Stimulated activated CD4-positive, alpha-beta T cell treated with anti-CD3 and anti-CD28 coated beads, Interleukin-12 subunit alpha, Interleukin-12 subunit beta, amount 100 ng/mL, for 24 hours (primary cell): ENCODE measurements at places on chromosomes 13 and 19.
A peak's percentile ranks its signal among the peaks of the same experiment; 100 is the strongest.

DNA sequence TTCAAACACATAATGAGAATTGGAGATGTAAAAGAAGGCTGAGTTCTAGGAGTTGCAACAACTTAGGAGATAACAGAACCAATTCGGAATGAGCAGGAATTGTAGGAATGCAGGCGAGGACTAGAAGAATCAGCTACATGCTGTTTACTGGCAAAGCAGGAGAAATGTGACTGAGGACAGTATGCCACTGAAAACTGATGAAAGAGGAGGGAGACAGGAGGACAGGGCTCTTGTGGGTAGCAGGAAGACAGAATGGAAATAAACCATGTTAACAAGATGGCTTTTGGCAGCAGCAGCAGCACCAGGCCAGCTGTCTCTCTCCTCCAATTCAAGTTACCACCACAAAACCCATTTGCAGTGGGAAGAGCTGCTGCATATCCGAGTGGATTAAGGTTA lies 91.0 kb upstream of the SLC15A1 start:
- DNase-seq = no peak

GRCh38 chr19:3576696-3577443 lies 4.1 kb downstream of the HMG20B start:
- DNase-seq = no peak

DNA sequence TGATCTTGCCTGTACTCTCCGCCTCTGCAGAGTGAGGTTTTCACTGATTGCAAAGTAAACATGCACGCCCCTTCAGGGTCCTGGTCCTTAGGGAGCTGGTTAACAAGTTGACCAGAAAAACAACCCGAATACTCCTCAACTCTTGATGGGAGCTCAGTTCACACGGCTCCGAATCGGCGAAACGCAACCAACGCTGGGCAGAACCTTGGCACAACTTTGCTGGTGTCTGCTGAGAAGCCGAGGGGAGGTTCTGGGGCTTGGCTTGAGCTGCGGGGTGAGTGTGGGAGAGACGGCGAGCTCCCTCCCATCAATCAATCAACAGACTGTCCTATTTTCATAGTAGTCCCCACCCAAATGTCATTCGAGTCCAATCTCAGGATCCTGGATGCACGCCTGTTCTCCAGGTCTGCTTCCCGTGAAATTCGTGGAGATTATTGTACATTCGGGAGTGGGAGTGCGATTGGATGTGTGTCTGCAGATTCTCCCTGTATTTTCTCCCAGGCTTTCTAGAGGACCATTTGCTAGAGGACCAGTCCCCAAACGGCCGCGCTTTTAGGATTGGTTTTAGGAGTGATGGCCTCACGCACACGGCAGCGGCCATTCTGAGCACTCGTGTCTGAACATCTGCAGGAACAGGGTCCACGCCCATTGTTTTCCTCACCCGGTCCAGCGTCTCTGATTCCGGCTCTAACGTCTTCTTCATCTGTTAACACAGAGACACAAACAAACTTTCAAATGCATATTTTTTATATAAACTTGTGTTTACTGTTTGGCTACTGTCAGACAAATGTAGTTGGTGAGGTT lies 51.6 kb upstream of the F7 start:
- DNase-seq = no peak

- DNase-seq = no peak
Observed at GRCh38 chr13:106919133-106919532, 351.2 kb upstream of the ARGLU1 start.

DNA sequence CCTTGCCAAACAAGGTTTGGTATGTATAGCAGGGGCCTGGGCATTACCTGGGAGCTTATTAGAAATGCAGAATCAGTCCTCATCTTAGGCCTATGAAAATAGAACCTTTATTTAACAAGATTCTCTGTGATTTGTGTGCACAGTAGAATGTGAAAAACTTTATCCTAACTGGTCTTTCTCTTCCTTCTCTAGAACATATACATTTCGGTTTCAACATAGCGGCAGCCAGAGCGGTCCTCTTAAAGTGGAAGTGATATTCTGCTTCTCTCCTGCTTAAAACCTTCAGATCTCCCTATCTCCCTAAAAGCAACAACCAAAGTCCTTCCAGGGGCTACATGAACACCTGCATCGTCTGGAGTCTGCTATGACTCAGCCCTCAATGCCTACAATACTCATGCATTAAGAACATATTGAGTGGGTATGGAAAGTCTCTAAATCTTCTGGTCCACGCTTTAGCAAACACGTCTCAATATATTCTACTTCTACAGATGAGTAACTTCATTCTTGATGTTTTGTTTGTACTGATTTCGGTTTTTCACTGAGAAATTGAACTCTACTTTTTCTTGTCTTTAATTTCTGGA lies 84.5 kb downstream of the SPRY2 start:
- no peak for DNase-seq

DNA sequence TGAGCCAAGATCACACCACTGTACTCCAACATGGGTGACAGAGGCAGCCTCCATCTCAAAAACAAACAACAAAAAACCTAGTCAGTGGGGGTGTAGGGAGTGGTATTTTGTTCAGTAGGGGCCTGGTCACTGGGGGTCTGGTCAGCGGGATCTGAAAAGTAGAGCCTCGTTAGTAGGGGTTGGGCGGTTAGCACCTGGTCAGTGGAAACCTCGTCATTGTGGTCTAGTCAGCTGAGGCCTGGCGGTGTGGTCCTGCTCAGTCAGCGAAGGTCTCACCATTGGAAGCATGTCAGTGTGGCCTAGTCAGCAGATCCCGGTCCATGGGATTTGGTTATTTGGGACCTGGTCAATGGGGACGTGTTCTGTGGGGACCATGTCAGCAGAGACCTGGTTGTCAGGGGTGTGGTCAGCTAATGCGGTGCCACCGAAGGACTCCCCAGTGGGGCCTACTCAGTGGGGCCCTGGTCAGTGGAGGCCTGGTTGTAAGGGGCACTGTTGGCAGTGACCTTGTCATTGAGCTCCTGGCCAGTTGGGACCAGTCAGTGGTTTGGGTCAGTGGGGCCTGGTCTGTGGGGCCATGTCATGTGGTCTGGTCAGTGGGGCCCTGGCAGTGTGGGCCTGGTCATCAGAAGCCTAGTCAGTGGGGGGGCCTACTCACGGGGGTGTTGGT lies 63.0 kb upstream of the TPM4 start:
- no peak for DNase-seq

- no peak for DNase-seq
Observed at GRCh38 chr19:10206226-10206885, 11.6 kb upstream of the DNMT1 start.

- no peak for DNase-seq
Observed at GRCh38 chr19:633786-634639, 676 bp upstream of the POLRMT start.

DNA sequence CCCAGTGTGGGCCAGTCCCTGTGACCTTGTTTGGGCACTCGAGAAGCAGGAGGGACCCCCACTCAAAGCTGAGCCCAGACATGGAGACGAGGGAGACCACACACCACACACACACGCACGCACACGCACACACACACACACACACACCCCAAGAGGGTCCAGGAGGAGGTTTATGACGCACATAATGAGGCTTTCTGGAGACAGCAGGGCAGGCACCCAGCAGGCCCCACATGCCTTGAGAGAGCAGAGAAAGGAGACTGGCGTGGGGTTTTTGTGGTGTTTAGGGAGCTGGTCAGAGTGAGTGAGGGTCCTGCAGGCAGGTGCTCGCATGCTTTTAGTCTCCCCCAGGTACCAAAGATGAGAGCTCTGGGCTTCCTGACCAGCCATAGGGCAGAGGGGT lies 42.4 kb downstream of the GPR12 start:
- no peak for DNase-seq

DNA sequence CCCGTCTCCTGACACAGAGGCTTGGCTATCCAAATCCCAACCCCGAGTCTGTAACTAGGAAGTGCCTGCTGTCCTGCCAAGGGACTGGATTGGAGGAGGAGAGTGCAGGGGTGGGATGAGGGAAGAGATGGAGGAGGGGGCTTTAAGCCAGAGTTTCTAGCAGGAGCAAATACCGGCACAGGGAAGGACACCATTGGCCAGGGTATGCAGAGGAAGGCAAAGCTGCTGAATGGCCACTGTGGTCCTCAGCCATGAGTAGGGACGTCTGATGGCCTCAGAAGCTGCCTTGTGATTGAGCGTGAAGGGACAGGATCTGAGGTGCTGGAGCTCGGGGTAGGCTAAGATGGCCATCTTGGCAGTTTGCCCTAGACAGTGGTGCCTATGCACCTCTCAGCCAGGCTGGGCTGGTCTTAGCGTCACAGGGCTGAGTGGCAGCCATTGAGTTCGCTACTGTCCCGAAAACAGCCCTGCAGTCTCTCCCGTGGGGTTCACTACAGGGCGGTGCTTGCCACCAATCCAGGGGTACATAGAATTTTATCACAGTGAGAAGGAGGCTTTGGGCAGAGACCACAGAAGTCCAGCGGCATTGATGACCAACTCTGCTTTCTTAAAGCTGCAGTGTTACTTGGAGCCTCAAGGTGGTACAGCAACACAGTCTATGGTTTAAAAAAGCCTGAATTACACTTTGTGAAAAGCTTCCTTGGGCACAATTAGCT lies 61.8 kb downstream of the AKAP11 start:
- DNase-seq = no peak

- DNase-seq = peak; percentile 43
Observed at GRCh38 chr19:2016041-2016807, 710 bp upstream of the BTBD2 start.

DNA sequence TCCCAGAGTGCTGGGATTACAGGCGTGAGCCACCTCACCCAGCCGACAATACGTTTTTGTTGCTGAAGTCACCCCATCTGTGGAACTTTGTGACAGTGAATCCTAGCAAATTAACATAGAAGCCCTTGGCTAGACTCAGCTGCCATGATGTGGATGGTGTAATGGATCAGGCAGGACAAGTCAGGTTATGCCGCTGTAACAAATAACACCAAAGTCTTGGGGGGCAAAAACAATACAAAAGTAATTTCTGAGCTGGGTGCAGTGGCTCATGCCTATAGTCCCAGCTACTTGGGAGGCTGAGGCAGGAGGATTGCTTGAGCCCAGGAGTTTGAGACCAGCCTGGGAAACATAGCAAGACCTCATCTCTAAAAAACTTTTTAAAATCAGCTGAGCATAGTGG lies 29.3 kb downstream of the PNPLA6 start:
- no peak for DNase-seq

- DNase-seq = no peak
Observed at GRCh38 chr13:45850027-45850613, 1.4 kb downstream of the SIAH3 start.

DNA sequence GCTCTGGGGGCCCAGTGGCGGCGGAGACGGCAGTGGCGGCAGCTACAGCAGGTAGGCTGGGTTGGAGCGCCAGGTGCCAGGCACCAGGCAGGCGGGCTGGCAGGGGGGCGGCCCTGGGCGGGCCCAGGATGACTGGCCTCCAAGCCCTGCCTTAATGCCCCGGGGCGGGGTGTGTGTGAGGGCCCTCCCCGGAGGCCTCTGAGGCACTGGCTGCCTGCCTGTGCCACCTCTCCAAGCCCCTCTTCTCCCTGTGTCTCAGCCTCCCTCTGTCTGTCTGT lies at the start of gene KLK11:
Gene KLK11, minus strand, starts transcription at position 63 of the 278 bp plus-strand sequence. CDS start 985 bp downstream, outside the sequence.
- DNase-seq = no peak

DNA sequence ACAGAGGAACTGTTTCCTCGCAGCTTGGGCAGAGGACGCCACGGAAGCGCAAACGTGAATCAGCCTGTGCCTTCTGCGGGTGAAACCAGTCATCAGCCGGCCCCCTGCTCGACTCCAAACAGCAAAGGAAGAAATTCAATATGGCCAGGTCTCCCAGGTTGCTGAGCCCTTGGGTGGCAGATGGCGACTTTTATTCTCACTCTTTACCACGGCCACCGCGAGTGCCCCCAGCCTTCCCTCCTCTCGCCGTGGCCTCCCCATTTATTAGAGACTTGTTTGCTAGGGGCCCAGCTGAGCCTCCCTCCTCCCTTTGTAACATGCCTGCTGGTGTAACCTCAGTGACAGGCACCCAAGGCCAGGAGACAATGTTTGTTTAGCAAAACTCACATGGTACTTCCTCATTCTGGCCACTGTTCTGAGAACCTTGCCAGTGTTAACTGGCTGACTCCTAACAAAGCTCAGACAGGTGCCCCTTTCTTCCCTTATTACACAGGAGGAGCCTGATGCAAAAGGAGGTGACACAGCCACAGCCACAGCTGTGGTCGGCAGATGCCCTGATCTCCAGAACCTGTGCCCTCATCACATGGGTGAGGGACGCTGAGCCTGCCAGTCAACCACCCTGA lies 5.8 kb downstream of the RAB20 start:
- DNase-seq = no peak

DNA sequence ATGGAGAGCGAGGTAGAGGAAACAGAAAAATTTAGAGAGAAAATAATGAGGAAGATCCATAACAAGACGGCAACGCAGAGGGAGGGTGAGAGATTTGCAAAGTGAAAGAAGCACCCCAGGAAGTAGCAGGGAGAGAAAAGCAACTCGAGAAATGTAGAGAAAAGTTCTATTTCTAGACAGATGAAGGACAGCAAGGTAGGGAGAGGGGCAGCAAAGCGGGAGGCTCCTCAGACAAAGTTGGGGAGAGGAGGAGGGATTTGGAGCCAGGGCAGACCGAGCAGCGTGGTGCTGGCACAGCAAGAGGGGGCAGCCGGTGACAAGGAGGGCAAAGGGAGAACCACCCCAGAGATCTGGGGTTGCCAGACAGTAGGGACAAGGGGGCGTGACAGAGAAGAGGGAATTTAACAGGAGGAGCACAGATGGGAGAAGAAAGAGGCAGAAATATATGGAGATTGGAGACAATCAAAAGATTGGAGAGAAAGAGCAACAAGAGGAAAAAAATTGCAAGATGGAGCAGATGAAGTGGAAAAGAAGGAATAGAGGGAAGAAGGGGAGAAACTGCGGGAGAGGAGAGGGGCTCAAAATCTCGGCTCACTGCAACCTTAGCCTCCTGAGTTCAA lies 989 bp downstream of the ZNF766 start:
- DNase-seq = no peak

GRCh38 chr19:49249933-49250332 lies 75.1 kb downstream of the SLC6A16 start:
- no peak for DNase-seq

- DNase-seq = no peak
Observed at GRCh38 chr13:79190932-79191331, 215.1 kb downstream of the RBM26 start.

DNA sequence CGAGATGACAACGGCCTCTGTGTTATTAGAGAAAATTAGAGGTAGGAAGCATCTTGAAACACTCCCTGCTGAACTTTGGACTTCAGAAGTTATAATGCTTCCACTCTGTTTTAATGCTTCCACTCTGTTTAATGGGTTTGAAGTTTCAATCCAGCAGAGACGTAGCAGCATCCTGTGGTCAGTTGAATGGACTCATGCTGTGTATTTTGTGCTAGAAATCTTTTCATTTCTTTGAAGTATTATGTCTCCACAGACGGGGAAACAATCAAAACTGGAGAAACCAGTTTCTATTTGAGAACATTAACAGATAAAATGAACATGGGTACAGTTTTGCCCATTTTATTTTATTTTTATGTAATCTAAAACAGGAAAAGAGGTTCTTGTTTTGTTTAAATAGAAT lies 1736.2 kb downstream of the SLITRK5 start:
- no peak for DNase-seq

DNA sequence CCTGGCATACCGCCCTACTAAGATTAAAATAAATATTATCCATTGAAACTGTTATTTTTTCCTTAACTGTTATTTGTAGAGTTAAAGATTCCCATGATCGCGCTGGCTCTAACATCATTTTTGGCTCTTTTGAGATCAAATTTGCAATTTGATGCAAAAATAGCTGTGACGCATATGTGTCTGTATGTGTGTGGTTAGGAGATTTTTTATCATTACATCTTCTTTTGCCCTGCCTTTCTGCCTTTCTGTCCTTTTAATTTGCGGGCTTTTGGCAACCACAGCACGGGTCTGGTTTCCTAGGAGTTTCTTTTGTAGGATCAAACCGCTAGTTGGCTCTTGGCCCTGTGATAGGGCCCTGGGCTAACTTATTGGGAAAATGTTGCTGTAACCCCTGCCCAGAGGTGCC lies 37.3 kb upstream of the ALOX5AP start:
- no peak for DNase-seq

GRCh38 chr19:51489113-51489512 lies 10.8 kb downstream of the CEACAM18 start:
- no peak for DNase-seq
